ENCODE measurements at places on chromosomes 7 and 10.
A peak's percentile ranks its signal among the peaks of the same experiment; 100 is the strongest.

DNA sequence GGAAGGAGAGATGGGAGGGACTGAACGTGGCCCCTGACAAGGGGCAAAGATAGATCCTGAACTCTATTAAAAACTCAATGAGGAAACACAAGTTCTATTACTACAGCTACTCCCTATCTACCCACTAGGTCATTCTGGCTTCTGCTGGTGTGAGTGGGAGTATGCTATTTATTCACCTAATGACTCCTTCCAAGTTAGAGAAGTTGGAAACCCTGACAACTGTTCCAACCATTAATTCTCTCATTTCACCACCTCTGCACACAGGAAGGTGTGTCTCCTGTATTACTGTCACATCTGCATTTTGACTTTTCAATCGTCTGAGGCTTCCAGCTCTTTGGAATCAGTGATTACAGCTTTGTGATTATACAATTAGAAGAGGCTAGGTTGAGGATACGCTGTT is 169.4 kb upstream of the ADO start:
- H3K27ac ChIP-seq: no peak overlapping the region
- H3K4me1 ChIP-seq: no peaks in the 10 kb centered on the region
- no peaks in the 10 kb centered on the region for H3K27me3 ChIP-seq
- no peak overlapping the region for H3K4me3 ChIP-seq
- DNase-seq: no peak

DNA sequence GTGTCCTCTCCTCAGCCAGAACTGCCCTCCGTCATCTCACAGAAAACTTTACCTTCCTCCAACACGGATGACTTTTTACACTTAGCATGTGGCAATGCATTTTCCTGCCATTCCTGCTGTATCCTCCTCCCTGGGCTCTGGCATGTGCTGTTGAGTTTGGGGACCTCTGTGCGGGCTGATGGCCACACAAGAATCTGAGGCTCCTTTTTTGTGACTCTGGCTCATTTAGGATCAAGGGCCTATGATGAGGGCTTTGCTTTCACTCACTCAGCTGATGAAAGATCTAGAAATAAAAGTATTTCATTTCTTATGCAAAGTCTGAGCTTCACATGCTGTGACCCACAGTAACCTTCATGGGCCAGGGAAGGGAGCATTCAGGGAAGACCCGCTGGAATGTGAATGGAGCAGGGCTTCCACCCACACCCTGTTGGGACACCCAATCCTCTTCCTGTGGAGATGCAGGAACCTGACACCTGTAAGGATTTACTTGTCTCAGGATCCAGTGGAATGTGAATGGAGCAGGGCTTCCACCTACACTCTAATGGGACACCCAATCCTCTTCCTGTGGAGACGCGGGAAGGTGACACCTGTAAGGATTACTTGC is 500.3 kb upstream of the MKI67 start:
- H3K4me1 ChIP-seq: no peaks in the 10 kb centered on the region
- no peaks in the 10 kb centered on the region for H3K36me3 ChIP-seq
- no peak overlapping the region for H3K4me3 ChIP-seq
- DNase-seq: no peak
- H3K27me3 ChIP-seq: no peaks in the 10 kb centered on the region

- H3K36me3 ChIP-seq: peaks cover 90% of the 10 kb centered on the region
- no peak overlapping the region for H3K4me3 ChIP-seq
- H3K27me3 ChIP-seq: no peaks in the 10 kb centered on the region
These were observed 7.7 kb downstream of the ZSCAN25 start for GRCh38 chr7:99624484-99624883.

DNA sequence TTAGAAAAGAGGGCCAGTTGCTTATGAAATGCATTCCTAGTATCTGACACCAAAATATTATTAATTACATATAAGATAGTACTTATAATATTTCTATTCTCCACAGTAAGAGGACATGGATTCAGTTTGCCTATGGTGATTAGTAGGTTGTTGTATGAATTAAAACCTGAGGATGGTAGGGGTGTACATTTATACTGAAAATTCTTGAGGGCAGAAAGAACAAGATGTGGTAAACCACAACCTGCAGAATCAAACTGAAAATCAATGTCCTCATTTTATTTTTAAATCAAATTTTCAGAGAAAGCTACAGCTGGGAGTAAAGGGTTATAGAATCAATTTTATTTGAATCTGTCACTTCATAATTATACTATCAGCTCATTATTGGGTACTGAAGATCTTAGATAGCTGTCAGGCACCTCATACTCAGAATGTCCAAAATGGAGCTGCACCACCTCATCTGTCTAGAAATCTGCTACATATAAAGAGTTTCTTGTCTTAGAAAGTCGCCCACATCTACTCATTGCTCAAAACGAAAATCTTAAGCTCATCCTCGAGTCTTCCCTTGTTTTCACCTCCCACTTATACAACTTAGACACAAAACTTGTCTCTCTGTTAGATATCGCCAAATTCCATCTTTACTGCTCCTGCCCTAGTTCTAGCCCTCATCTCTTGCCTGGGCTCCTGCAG is 65.4 kb downstream of the MYO3A start:
- H3K4me3 ChIP-seq: no peak overlapping the region
- no peak for DNase-seq
- H3K4me1 ChIP-seq: no peaks in the 10 kb centered on the region
- no peak overlapping the region for H3K27ac ChIP-seq

- H3K36me3 ChIP-seq: no peaks in the 10 kb centered on the region
- peak; percentile 38 for DNase-seq
- no peaks in the 10 kb centered on the region for H3K4me1 ChIP-seq
- no peak overlapping the region for H3K4me3 ChIP-seq
- H3K27ac ChIP-seq: no peak overlapping the region
These were observed 96.1 kb downstream of the NKX6-2 start for GRCh38 chr10:132689721-132690360.

- no peak for DNase-seq
- no peaks in the 10 kb centered on the region for H3K36me3 ChIP-seq
- no peak overlapping the region for H3K27ac ChIP-seq
These were observed 1331.9 kb downstream of the XPNPEP1 start for GRCh38 chr10:108591417-108591816.

DNA sequence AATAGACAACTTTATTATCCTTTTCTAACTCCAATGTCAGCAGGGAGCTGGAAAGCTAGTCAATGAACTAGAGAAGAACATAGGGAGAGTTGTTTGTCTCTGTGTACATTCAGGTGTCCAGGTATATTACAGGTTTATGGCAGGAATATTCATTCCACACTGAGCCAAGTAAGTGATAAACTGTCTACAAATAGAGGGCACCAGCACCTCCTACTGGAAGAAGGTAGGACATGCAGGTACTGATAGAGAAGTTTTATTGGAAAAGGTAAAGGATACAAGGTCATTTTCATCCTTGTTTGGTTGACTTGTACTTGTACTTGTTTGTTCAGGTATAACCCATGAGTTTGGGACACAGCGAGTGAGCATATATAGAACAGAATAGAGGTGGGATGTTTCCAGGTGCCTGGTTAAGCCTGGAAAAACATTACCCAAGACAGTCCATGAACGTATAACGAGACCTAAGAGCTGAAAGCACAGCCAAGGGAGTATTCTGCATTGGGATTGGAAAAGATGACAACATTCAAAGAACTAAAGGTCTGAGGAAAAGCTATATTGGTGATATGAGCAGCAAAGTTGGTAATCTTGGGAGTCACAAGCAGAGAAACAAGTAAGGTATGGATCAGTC is 61.4 kb upstream of the PPP1R3C start:
- H3K36me3 ChIP-seq: no peaks in the 10 kb centered on the region
- no peak overlapping the region for H3K27ac ChIP-seq
- H3K27me3 ChIP-seq: no peaks in the 10 kb centered on the region
- no peaks in the 10 kb centered on the region for H3K4me1 ChIP-seq
- H3K4me3 ChIP-seq: no peak overlapping the region

DNA sequence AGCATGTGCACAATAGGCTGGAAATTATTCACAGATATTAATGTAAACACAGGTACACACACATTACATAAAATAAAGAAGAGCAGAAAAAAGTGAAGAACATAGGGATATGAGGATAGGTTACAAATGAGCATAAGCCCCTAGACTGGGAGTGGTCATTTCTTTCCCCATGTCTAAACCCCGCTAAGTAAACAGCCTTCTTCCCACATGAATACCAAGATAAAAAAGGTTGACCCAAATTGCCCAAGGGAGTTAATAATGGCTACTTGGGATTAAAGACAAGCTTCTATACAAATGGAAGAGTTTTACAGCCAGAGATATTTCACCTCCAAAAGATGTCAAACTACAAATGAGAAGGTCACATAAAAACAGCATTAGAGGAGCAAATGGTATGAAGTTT is 527.1 kb upstream of the CELF2 start:
- H3K36me3 ChIP-seq: no peaks in the 10 kb centered on the region
- no peaks in the 10 kb centered on the region for H3K4me1 ChIP-seq
- H3K4me3 ChIP-seq: no peak overlapping the region

DNA sequence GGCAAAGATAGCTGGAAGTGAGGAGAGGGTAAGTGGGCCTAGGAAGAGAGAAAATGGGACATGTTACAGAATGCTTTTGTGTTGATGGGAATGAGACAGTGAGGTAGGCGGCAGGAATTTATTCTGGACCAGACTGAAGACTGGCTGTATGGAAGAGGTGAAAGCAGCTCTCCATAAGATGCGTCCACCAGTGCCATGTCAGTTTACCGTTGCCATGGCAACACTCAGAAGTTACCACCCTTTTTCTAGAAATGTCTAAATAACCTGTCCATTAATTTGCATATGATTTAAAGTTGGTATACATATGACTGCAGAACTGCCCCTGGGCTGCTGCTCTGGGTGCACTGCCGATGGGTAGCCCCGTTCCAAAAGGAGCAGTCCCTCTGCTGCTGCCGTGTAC is 46.7 kb downstream of the RAB18 start:
- DNase-seq: no peak
- no peak overlapping the region for H3K4me3 ChIP-seq
- H3K4me1 ChIP-seq: no peaks in the 10 kb centered on the region
- H3K27me3 ChIP-seq: no peaks in the 10 kb centered on the region
- H3K27ac ChIP-seq: no peak overlapping the region
- H3K36me3 ChIP-seq: no peaks in the 10 kb centered on the region

DNA sequence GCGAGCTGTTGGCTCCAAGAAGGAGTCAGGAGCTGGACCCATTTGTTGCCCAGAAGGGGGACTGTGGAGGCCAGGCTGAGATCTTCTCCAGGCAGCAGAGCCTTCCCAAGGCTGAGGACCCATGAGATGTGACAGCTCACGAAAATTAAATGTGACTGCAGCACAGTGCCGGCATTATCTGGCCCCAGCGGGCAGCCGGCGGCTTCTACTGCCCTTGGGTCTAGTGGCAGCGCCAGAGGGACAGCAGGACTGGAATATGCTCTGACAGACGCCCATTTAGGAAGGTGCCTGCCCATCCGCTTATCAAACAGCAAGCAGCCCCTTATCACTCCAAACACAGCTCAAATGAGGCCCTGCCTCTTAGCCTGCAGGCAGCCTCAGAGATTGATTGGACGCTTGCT is 122.9 kb upstream of the LYZL2 start:
- no peaks in the 10 kb centered on the region for H3K36me3 ChIP-seq
- DNase-seq: no peak
- H3K27me3 ChIP-seq: no peaks in the 10 kb centered on the region
- no peak overlapping the region for H3K27ac ChIP-seq
- H3K4me1 ChIP-seq: no peaks in the 10 kb centered on the region

DNA sequence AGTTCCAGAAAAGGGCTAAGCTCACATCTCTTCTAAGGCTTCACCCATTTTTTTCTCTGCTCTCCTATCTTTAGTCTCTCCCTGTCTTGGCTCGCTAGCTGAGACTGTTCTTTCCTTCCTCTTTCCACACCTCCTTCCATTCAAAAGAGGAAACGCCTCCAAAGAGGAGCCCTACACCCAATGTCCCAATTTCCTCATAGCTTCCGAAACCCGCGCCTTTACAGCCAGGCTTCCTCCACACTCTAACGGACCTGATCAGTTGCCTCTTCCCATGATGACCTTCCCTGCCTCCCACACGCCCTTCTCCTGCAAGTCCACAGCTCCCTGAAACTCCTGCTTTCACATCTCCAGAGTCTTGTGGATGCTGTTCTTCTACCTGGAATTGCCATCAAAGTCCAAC is 71.7 kb downstream of the COBL start:
- no peak for DNase-seq
- H3K27me3 ChIP-seq: no peaks in the 10 kb centered on the region
- H3K36me3 ChIP-seq: no peaks in the 10 kb centered on the region
- no peak overlapping the region for H3K27ac ChIP-seq
- H3K4me1 ChIP-seq: no peaks in the 10 kb centered on the region

- no peak overlapping the region for H3K27ac ChIP-seq
- no peak for DNase-seq
- H3K27me3 ChIP-seq: no peaks in the 10 kb centered on the region
- no peak overlapping the region for H3K4me3 ChIP-seq
These were observed 55.1 kb downstream of the PDE1C start for GRCh38 chr7:32015133-32015532.

GRCh38 chr7:48259463-48260280 is 88.4 kb downstream of the ABCA13 start:
- no peak overlapping the region for H3K27ac ChIP-seq
- DNase-seq: no peak
- H3K4me3 ChIP-seq: no peak overlapping the region
- no peaks in the 10 kb centered on the region for H3K27me3 ChIP-seq
- no peaks in the 10 kb centered on the region for H3K4me1 ChIP-seq
- no peaks in the 10 kb centered on the region for H3K36me3 ChIP-seq

- DNase-seq: peak; percentile 39
- H3K4me1 ChIP-seq: peaks cover 3% of the 10 kb centered on the region
- no peak overlapping the region for H3K4me3 ChIP-seq
- H3K36me3 ChIP-seq: no peaks in the 10 kb centered on the region
These were observed 2.7 kb upstream of the COMTD1 start for GRCh38 chr10:75238182-75239095.

DNA sequence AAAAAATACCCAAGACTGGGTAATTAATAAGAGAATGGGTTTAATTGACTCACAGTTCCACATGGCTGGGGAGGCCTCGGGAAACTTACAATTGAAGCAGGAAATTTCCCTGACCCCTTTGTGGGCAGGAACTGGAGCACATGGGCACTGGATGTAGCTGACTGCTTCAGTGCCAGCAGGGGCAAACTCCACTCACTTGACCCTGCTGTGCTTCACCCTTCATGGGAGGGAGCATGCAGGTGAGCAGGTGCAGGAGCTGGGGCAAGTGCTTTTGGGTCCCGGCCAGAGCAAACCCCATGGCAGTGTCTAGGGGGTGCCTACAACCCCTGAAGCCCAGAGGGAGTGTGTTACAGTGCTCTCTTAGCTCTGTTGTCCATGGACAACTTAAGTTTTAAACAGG is 132.6 kb downstream of the AKR1D1 start:
- no peak overlapping the region for H3K4me3 ChIP-seq
- peaks cover 6% of the 10 kb centered on the region for H3K4me1 ChIP-seq
- peak; percentile 71 for DNase-seq
- H3K36me3 ChIP-seq: no peaks in the 10 kb centered on the region
- H3K27me3 ChIP-seq: no peaks in the 10 kb centered on the region
- H3K27ac ChIP-seq: peak overlapping the region; percentile 51

DNA sequence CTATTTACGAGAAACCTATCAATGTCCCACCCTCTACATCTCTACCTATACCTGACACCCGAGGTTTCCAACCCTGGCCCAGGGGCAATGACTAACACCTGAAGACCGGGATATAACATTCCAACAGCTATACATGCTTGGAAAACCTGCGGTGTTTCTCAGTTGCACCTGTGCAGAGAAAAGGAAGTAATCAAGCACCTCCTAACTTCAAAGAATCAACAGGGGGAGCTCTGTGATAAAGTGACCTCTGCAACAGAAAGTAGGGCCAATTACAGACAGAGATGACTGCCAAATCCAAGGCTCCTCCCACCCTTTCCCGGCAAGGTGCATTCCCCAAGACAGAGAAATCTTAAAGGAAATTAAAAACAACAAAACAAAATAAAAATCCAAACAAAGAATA is 41.3 kb downstream of the CCDC6 start:
- H3K36me3 ChIP-seq: no peaks in the 10 kb centered on the region
- peaks cover 49% of the 10 kb centered on the region for H3K4me1 ChIP-seq
- H3K4me3 ChIP-seq: no peak overlapping the region
- peak overlapping the region; percentile 62 for H3K27ac ChIP-seq
- DNase-seq: peak; percentile 57
- no peaks in the 10 kb centered on the region for H3K27me3 ChIP-seq

Measured in pancreas (tissue), 10 donors.